ENCODE measurements at places on chromosomes 7 and 10. TPM values are rescaled to one million over a fixed set of nuclear protein-coding genes. Genes with fewer than 3 reads are reported as not detected.

GRCh38 chr10:130044067-130045061, 66.3 kb downstream of the C10orf143 start:
- H3K27ac ChIP-seq: no peak overlapping the region
- H3K4me3 ChIP-seq: no peak overlapping the region
- no peak for DNase-seq
- no peaks in the 10 kb centered on the region for H3K4me1 ChIP-seq
- H3K27me3 ChIP-seq: peaks cover 8% of the 10 kb centered on the region
- no peaks in the 10 kb centered on the region for H3K36me3 ChIP-seq

GRCh38 chr10:98611436-98611835, 164.7 kb upstream of the HPS1 start:
- H3K27ac ChIP-seq: no peak overlapping the region
- no peak overlapping the region for H3K4me3 ChIP-seq

GRCh38 chr7:50362712-50363282, 58.3 kb downstream of the IKZF1 start:
- H3K27ac ChIP-seq: peak overlapping the region; percentile 80
- DNase-seq: no peak
- H3K4me1 ChIP-seq: peaks cover 95% of the 10 kb centered on the region
- H3K27me3 ChIP-seq: no peaks in the 10 kb centered on the region

DNA sequence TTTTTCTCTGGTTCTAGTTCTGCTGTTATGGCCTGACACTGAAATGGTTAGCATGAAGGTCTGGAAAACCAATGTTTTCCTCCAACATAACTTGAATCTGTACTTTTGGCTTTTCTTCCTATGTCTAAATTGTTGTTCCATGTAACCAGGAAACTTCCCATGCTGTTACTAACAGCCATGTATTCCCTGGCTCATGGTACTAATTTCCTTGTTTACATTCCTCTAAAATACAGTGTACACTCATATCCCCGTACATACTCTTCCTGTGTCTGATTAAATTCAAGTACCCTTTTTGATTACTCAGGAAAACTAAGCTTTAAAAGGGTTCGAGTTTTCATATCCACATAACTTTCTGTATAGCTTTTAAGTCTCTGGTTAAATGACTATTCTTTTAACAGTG, 12.3 kb upstream of the ACSM6 start:
- H3K27ac ChIP-seq: no peak overlapping the region
- H3K4me3 ChIP-seq: no peak overlapping the region
- no peaks in the 10 kb centered on the region for H3K36me3 ChIP-seq
- peaks cover 7% of the 10 kb centered on the region for H3K4me1 ChIP-seq
- no peak for DNase-seq
- no peaks in the 10 kb centered on the region for H3K27me3 ChIP-seq

GRCh38 chr7:22781230-22781711, 41.4 kb downstream of the TOMM7 start:
- H3K4me3 ChIP-seq: no peak overlapping the region
- H3K27me3 ChIP-seq: no peaks in the 10 kb centered on the region
- H3K36me3 ChIP-seq: no peaks in the 10 kb centered on the region

- H3K27ac ChIP-seq: no peak overlapping the region
- no peaks in the 10 kb centered on the region for H3K4me1 ChIP-seq
- no peak overlapping the region for H3K4me3 ChIP-seq
- no peaks in the 10 kb centered on the region for H3K27me3 ChIP-seq
- DNase-seq: no peak
- no peaks in the 10 kb centered on the region for H3K36me3 ChIP-seq
Measured at GRCh38 chr10:36263871-36264270, 621.8 kb upstream of the FZD8 start.

- H3K27ac ChIP-seq: no peak overlapping the region
- peaks cover 78% of the 10 kb centered on the region for H3K36me3 ChIP-seq
- DNase-seq: no peak
- no peak overlapping the region for H3K4me3 ChIP-seq
Measured at GRCh38 chr10:45387096-45387893, 13.3 kb downstream of the ALOX5 start.

DNA sequence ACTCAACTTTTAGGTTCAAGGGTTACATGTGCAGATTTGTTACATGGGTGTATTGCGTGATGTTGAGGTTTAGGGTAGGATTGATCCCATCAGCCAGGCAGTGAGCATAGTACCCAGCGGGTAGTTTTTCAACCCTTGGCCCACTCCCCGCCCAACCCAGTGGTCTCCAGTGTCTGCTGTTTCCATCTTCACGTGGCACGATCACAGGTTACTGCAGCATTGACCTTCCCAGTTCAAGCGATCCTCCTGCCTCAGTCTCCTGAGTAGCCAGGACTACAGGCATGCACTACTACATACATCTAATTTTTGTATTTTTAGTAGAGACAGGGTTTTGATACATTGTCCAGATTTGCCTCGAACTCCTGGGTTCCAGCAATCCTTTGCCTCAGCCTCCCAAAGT, 905.7 kb upstream of the ZNF722 start:
- DNase-seq: no peak
- H3K4me3 ChIP-seq: no peak overlapping the region
- H3K27ac ChIP-seq: no peak overlapping the region

DNA sequence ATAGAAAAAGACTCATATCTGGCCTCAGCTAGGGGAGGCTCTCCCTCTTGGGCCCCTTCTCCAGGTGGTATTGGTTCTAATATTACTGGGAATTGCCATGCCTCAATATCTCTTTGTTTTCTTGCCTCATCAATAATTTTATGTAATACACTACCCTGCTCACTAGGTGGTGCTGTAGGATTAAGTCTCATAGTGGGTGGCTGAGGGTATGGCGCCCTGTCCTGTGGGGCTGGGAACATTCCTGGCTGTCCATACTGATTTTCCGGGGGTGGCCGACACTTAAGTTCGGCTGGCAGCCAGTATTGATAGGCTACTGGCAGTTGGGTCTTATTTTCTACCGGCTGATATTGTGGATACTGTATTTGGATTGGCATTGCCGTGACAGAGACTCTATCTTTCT, 9.0 kb upstream of the TAS2R3 start:
- H3K27ac ChIP-seq: no peak overlapping the region
- no peak overlapping the region for H3K4me3 ChIP-seq
- H3K36me3 ChIP-seq: peaks cover 97% of the 10 kb centered on the region
- no peaks in the 10 kb centered on the region for H3K27me3 ChIP-seq
- DNase-seq: no peak

- peak; percentile 63 for DNase-seq
- peaks cover 44% of the 10 kb centered on the region for H3K36me3 ChIP-seq
- H3K4me1 ChIP-seq: no peaks in the 10 kb centered on the region
- no peak overlapping the region for H3K27ac ChIP-seq
- no peaks in the 10 kb centered on the region for H3K27me3 ChIP-seq
Measured at GRCh38 chr7:786472-787255, 45.6 kb upstream of the SUN1 start.

GRCh38 chr7:141533149-141533949, 17.9 kb upstream of the AGK start:
- DNase-seq: peak; percentile 29
- H3K27me3 ChIP-seq: peaks cover 23% of the 10 kb centered on the region
- no peaks in the 10 kb centered on the region for H3K4me1 ChIP-seq
- no peaks in the 10 kb centered on the region for H3K36me3 ChIP-seq

- H3K27me3 ChIP-seq: no peaks in the 10 kb centered on the region
- DNase-seq: no peak
- H3K36me3 ChIP-seq: no peaks in the 10 kb centered on the region
Measured at GRCh38 chr10:81865581-81865980, 9.4 kb upstream of the NRG3 start.

Gene MYOZ1
- total RNA-seq: not detected

Gene VAX1
- not detected for total RNA-seq

Gene NUTM2E
- 0.44 TPM for total RNA-seq

Gene TMEM196
- total RNA-seq: not detected

Gene GLI3
- total RNA-seq: not detected

Gene VOPP1
- total RNA-seq: 438 TPM

Gene OR2A12
- not detected for total RNA-seq

All from activated B cell treated with CpG ODN at 0.5 μM for 24 hours (primary cell).